ENCODE measurements at places on chromosomes 5 and 9. TPM values are rescaled to one million over a fixed set of nuclear protein-coding genes. Genes with fewer than 3 reads are reported as not detected.

The LMBRD2 gene
- total RNA-seq = 40.1 TPM

The FOXD4L5 gene
- total RNA-seq = 0.09 TPM

The MEGF10 gene
- total RNA-seq = 0.14 TPM

The CCDC183 gene
- 0.32 TPM for total RNA-seq

The PRR16 gene
- 1.8 TPM for total RNA-seq

The ARHGEF28 gene
- 8.1 TPM for total RNA-seq

The SPATA31A3 gene
- not detected for total RNA-seq

The TMC1 gene
- 0.28 TPM for total RNA-seq

The EIF4E1B gene
- not detected for total RNA-seq

Measured in smooth muscle cell of the umbilical artery (primary cell).